Esophagus mucosa (tissue), 1 donor: ENCODE measurements at places on chromosomes 4 and X. TPM values are rescaled to one million over a fixed set of nuclear protein-coding genes. Genes with fewer than 3 reads are reported as not detected.
A peak's percentile ranks its signal among the peaks of the same experiment; 100 is the strongest.

The NPNT gene
- total RNA-seq, result 17.5 TPM

The CPEB2 gene
- total RNA-seq, result 18.3 TPM

The TCEAL2 gene
- not detected for total RNA-seq

The TMEM31 gene
- total RNA-seq, result not detected

The ENPEP gene
- 0.40 TPM for total RNA-seq

The ALB gene
- total RNA-seq, result 7.6 TPM

The SPON2 gene
- 9.4 TPM for total RNA-seq

The COL4A6 gene
- total RNA-seq, result 3.1 TPM

The ITGB1BP2 gene
- 0.56 TPM for total RNA-seq

The FAM133A gene
- total RNA-seq, result not detected

The HELT gene
- total RNA-seq, result not detected

The RIPPLY1 gene
- total RNA-seq, result not detected

The DIPK2B gene
- 2.9 TPM for total RNA-seq

- ATAC-seq, result no peak
These were observed 95.1 kb upstream of the LIMCH1 start for GRCh38 chr4:41442810-41443209.

GRCh38 chrX:50698944-50699343, 115.0 kb downstream of the SHROOM4 start:
- no peak for ATAC-seq

DNA sequence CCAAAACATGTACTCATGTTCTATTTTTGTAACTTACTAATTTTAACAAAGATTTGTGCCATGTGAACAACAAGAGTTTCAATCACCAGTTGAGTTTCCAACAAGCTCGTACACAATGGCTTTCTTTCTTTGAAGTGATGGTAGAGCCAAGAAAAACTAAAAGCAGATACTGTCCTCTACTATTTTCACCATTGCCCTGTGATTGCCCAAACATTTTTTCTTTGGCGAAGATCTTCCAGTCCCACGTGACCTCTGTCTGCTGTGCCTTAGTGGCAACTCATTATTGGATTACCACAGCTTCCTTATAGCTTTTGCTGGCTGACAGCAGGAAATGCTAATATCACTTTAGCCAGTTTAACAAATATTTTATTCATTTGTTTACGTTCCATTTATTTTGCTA, 1147.1 kb downstream of the STIM2 start:
- no peak for ATAC-seq

- ATAC-seq, result no peak
These were observed 401.1 kb downstream of the PCDH18 start for GRCh38 chr4:137131201-137131600.

DNA sequence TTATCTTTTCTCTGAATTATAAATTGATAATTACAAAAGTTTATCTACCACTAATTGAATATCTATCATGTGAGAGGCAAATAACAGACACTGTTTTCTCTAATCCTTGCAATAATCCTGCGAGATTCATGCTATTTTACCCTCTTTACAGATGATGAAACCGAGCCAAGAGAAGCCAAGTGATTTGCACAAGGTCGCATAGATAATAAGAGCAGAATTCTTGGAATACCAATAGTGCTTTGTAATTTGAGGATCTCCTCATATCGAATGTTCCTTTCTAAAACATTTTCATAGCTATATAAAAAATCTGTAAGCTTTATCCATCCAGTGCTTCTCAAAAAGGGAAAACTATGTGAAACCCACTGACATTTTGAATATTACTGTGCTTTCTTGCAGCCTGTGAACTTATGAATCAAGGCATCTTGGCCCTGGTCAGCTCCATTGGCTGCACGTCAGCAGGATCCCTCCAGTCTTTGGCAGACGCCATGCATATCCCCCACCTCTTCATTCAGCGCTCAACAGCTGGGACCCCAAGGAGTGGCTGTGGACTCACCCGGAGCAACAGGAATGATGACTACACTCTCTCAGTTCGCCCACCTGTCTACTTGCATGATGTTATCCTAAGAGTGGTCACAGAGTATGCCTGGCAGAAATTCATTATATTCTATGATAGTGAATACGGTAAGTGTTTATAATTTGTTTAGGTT, 743.8 kb upstream of the ATOH1 start:
- no peak for ATAC-seq

GRCh38 chr4:86934771-86935565, at the start of gene AFF1:
Gene AFF1, plus strand, starts transcription at chr4:86935011. Its CDS starts 13,523 bp downstream, at chr4:86948534.
- peak; percentile 92 for ATAC-seq

DNA sequence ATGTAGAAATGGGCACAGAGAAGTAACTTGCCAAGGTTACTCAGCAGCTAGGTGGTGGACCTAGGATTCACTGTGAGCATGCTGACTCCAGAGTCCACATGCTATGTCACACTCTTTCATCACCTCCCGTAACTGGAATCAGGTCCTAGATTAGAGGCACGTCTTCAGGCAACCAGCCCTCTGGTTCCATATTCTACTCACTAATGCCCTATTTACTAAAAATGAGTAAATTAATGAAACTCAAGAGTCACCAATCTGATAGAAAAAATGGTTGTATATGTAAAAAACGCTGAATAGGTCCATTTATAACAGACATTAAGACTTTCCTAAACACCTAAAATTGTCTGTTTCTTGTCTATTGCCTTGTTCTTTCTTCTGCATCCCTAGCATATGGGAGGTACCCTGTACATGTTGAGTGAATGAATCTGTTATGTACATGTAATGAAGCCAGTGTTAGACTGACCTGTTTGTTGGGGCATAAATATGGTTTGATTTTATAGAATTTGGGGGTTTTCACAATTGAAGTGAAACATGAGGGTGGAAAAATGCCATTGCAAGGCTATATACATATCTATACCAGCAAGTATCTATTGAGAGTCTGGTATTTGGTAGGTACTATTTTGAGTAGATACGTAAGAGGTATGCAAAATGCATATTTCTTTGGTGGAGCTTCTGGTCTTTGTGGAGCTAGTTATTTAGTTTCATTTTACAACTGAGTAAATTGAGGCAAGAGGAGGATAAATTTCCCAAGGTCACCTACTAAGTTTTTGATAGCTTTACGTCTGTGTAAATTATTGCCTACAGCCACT, 7.5 kb upstream of the RUFY3 start:
- ATAC-seq, result peak; percentile 90

GRCh38 chrX:16966752-16967448, 20.4 kb downstream of the REPS2 start:
- ATAC-seq, result no peak

GRCh38 chrX:11210415-11210801, 82.8 kb upstream of the AMELX start:
- no peak for ATAC-seq

DNA sequence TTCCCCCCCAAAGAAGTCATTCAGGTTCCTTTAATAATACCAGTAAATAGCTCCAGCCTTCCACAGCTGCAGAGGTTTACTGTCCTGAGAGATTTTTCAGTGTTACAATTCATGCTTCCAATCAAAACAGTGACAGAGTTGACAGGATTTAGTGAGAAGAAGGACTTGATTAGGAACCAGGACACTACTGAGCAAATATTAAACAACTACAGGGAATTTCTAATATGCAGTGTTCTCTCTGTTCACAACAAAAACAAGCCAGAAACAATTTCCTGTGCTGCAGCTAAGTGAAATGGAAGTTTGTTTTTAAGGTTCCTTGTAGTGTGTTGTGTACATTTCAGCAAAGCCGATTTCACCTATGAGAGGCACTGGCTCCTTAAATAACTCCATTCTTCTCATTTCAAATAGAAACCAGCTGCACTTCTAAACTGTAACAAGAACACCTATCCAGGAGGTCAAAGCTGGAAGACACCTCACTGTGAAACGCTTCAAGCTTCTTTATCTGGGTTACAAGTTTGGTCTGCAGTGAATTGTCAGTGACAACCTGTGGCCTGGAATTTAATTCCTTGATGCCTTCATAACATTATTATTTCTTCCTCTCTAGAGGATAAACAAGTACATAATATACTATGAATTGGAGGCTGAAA, 149.3 kb downstream of the RASL11B start:
- ATAC-seq, result no peak

GRCh38 chr4:33133723-33134122, 2413.6 kb downstream of the PCDH7 start:
- no peak for ATAC-seq

GRCh38 chr4:183637461-183637860, 21.5 kb downstream of the RWDD4 start:
- peak; percentile 51 for ATAC-seq

DNA sequence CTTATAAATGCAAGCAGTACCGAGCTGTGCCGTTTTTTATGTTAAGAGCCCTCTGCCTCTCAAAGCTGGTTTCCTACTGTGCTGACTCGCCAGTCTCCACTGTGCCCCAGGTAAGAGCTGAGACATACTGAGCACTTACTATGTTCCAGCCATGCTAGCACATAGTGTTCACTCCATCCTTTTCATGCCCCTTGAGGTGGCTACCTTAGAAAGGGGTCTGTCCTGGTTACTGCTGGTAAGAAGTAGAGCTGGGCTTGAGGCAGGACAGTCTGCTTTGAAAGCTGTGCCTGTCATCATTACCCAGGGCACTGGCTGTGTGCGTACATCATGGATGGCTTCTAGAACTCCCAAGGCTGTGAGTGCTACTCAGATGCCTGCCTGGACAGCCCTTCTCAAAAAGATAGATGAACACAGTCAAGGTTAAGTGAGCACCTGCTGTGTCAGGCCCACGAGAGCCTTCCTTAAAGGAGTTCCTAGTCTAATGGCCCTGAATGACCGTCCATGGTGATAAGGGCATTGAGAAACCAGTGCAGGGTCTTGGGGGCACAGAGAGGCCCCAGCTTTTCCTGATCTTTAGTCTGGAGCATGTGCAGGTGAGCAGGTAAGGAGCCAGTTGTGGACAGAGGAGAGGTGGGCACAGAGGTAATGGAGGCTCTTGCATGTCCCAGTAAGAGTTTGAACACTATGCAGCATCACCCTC, 1.6 kb downstream of the STK32B start:
- no peak for ATAC-seq

DNA sequence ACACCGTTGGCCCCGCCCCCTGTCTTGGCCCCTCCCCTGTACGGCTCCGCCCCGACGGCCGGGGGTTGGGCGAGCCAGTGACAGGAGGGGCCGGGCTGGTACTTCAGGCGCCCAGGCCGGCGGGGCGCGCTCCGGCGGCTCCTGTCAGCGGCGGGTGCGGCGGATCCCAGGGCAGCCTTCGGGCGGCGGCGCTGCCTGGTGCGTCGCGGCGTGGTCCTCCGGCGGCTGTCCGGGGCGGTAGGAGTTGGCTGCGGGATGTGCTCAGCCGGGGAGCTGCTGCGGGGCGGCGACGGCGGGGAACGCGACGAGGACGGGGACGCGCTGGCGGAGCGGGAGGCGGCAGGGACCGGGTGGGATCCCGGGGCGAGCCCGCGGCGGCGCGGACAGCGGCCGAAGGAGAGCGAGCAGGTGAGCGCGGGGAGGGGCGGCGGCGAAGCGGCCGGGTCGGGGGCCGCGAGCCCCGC, at the start of gene FAM241A:
Gene FAM241A, plus strand, starts transcription at position 129 of the 464 bp plus-strand sequence. Its CDS starts 127 bp downstream, at position 256.
- peak; percentile 98 for ATAC-seq

GRCh38 chrX:68936608-68937007, 107.8 kb downstream of the EFNB1 start:
- ATAC-seq, result peak; percentile 79

- ATAC-seq, result no peak
These were observed 108.3 kb upstream of the USP9X start for GRCh38 chrX:40976981-40977380.

- ATAC-seq, result no peak
These were observed 205.5 kb downstream of the PPP3CA start for GRCh38 chr4:101141855-101142254.

GRCh38 chr4:111773858-111774257, 371.4 kb upstream of the FAM241A start:
- ATAC-seq, result no peak

DNA sequence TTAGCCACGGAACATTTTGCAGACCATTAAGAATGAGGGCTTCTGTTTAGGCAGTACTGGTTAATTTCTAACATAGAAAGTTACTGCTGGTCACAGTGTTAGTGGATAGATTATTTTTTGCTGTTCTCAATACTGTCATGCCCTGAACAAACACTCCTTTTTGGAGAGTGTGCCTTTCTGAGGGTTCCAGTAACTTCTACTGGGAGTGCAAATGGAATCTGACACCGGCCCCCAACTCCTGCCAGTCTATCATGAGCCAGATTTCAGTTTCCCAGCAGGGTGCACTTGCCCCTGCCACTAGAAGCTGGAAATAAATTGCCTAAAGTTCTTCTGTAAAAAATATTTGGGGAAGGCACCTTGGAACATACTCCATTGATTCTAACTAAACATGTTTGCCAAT, 224.4 kb upstream of the GPC4 start:
- no peak for ATAC-seq

- ATAC-seq, result no peak
These were observed 352.5 kb upstream of the ADGRL3 start for GRCh38 chr4:60847614-60848013.

GRCh38 chr4:187184508-187184907, 460.9 kb upstream of the FAT1 start:
- ATAC-seq, result peak; percentile 32

GRCh38 chr4:53037892-53038291, 175.8 kb downstream of the RASL11B start:
- no peak for ATAC-seq

GRCh38 chr4:84441758-84442377, 57.2 kb downstream of the NKX6-1 start:
- ATAC-seq, result no peak

GRCh38 chr4:7337196-7338058, 97.3 kb downstream of the PSAPL1 start:
- ATAC-seq, result no peak

DNA sequence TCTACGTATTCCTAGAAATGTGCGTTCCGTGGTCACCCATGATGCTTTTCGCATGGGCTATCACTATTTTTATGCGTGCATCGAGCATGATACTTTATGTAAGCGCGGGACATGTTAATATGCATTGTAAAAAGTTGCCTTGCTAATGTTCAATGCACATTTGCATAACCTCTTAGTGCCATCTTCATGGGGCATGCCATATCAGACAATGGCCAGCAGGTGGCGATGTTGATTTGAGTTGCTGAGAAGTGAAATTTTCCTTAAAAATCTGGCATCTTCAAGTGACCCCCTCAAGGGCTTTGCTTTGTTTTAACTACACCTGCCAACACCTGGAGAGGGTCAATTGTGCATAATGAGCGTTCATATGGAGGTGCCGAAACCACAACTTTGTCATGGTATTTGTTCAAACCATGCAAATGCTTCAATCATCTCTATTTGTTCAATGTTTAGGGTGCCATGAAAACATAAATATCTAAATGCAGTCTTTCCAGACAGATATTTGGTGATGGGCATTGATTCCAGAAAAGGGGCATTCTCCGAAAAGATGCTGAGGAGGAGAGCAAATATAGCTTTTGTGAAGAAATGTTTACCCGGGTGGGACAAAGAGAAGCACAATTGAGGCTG, 833.9 kb upstream of the PRKX start:
- ATAC-seq, result peak; percentile 36

DNA sequence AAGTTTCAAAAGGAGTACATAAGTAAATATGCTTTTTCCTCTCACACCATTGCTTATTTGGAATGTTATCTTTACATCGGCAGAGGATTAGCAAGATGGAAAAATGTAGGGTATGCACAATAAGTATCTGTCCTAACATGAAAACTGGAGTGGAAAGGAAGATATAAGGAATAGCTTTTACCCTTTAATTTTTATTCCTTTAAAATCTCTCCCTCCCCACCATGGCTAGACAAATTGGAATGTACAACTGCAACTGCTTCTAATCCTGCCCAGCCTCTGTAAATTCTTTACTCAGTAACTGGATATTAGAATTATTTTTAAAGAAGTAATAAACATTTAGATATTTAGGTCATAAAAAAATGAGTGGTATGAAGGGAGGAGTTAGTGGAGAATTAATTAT, 171.5 kb downstream of the PCDH18 start:
- no peak for ATAC-seq

- ATAC-seq, result no peak
These were observed 31.2 kb downstream of the MSX1 start for GRCh38 chr4:4890574-4891255.

- peak; percentile 85 for ATAC-seq
These were observed 38.8 kb upstream of the AFAP1 start for GRCh38 chr4:7978489-7978888.
